Endothelial cell (in vitro differentiated cells): ENCODE measurements at places on chromosomes 4 and X. TPM values are rescaled to one million over a fixed set of nuclear protein-coding genes. Genes with fewer than 3 reads are reported as not detected.

Gene PSAPL1
- not detected for total RNA-seq

Gene KLF8
- total RNA-seq: 13.9 TPM

Gene DRP2
- total RNA-seq: 1.6 TPM

Gene CYTL1
- not detected for total RNA-seq

Gene PLAC8
- not detected for total RNA-seq

Gene CRMP1
- 71.2 TPM for total RNA-seq

Gene SMIM31
- total RNA-seq: not detected

Gene MAML3
- 31.0 TPM for total RNA-seq

Gene FAM236C
- total RNA-seq: not detected

Gene FAM13A
- 16.7 TPM for total RNA-seq

Gene HAND2
- total RNA-seq: 1.5 TPM

- no peak for DNase-seq
Observed at GRCh38 chr4:151098979-151099228, 524 bp upstream of the RPS3A start.

GRCh38 chrX:37781814-37782213 is 2.0 kb downstream of the CYBB start:
- DNase-seq: no peak

- no peak for DNase-seq
Observed at GRCh38 chr4:115365185-115365584, 251.8 kb upstream of the NDST4 start.

- DNase-seq: no peak
Observed at GRCh38 chr4:67616478-67616877, 58.0 kb downstream of the STAP1 start.

DNA sequence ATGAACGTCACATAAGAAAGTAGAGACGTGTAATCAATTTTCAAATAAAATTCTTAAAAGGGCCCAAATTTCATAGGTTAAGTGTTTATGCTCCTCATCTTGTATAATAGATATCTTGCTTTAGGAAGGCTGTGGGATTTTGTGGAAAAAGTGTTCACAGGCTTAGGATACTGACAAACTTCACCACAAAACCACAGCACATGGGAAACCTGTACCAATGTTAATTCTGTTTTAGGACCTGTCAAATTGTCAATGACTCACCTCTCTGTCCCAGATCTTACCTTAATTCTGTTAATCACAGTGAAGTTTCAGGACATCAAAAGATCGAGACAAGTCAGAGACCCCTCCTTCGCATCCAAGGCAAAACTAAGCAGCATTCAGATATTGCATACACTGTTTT is 24.2 kb downstream of the FGFBP1 start:
- DNase-seq: no peak

GRCh38 chrX:153463556-153463955 is 6.8 kb downstream of the HAUS7 start:
- DNase-seq: no peak

DNA sequence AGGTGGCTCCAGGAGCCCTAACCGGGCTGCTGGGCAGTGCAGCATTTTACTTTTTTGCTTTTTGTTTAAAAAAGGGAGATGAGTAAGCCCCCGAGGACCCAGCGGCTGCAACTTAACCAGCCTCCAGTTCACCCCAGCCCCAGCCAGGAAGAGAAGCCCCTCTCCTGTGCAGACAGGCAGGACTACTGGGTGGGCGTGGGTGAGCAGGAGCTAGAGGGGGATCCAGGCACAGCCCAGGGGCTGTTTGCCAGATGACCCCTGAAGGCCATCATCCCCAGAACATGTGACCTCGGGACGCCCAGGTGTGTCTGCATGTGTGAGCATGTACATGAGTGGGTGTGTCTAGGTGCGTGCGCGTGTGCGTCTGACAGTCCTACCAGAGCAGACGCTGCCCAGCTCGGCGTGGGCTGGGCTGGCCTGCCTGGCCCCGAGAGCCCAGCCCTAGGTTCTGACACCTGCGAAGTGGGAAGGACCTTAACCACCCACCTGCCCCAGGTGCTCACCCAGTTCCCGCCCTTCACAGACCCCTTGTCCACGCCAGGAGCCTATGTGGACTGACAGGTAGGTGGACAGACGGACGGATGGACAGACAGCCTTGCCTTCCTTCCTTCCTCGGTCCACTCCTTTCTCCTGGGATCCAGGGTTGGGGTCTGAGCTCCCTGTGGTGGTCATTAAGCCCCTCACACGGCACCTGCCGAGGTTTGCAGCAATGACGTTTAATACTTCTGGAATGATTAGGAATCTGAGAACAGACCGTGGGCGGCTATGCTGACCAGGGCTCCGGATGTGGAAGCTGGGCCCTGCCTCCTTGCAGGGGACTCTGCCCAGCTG is 7.8 kb upstream of the HAUS3 start:
- no peak for DNase-seq

DNA sequence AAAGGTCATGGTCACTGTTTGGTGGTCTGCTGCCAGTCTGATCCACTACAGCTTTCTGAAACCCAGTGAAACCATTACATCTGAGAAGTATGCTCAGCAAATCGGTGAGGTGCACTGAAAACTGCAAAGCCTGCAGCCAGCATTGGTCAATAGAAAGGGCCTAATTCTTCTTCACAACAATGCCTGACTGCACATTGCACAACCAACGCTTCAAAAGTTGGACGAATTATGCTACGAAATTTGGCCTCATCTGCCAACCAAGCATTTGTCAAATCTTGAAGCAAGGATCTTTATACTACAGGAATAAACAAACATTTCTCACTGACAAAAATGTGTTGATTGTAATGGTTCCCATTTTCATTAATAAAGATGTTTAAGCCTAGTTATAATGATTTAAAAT is 90.4 kb downstream of the EIF4E start:
- DNase-seq: no peak

DNA sequence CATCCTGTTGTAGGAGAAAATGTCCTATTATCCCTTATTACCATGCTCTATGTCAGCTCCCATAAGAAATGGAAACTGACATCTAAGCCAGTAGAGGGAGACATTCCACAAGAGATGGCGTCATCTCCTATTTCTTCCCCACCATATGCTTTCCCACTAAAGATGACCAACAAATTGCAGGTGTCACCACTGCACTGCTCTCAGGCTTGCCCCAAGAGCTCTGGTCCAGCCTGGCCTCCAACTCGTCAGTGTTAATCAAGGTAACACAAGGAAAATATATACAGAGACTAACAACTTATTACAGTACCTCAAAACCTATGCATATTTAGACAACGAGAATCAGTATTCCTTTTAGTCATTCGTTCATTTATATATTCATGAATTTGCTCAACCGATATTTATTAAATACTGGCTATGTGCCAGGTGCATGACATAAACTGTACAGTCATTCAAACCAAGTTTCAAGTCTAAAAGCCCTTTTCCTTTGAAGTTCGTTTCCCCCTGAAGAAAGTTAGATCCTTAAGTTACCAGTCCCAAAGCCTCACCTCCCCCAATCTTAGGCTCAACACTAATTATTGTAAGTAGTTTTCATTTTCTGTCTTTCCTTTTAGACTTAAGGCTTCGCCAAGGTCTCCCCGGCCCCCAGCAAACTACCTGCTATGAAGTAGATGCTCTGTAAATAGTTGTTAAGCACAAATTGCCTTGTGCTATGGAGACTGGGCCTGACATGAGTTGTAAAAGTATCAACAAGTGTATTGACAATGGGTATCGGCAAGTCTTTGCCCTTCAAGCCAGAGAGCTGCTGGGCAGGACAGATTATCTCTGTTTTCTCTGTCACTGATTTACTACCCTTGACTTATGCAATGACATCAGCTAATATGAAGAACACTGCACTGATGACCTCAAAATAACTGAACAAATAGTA is 3.1 kb upstream of the FGB start:
- peak; percentile 43 for DNase-seq

GRCh38 chr4:46211406-46211805 is 87.6 kb upstream of the GABRG1 start:
- no peak for DNase-seq

GRCh38 chr4:177393236-177393635 is 49.0 kb downstream of the AGA start:
- no peak for DNase-seq

GRCh38 chr4:39362827-39363226 is 3.3 kb downstream of the RFC1 start:
- no peak for DNase-seq

DNA sequence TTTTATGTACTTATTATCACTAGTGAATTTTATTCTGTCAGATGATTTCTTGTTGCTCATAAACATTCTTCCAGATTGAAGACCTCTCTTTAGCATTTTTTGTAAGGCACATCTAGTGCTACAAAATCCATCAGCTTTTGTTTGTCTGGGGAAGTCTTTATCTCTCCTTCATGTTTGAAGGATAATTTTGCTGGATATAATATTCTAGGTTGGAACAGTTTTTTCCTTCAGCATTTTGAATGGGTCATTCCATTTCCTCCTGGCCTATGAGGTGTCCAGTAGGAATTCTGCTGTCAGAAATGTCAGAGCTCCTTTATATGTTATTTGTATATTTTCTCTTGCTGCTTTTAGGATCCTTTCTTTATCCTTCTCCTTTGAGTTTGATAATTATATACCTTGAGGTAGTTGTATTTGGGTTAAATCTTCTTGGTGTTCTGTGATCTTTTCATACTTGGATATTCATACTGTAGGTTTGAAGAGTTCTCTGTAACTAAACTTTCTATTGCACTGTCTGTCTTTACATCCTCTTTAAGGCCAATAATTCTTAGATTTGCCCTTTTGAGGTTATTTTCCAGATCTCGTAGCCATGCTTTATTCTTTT is 58.3 kb downstream of the PTPN13 start:
- DNase-seq: no peak

DNA sequence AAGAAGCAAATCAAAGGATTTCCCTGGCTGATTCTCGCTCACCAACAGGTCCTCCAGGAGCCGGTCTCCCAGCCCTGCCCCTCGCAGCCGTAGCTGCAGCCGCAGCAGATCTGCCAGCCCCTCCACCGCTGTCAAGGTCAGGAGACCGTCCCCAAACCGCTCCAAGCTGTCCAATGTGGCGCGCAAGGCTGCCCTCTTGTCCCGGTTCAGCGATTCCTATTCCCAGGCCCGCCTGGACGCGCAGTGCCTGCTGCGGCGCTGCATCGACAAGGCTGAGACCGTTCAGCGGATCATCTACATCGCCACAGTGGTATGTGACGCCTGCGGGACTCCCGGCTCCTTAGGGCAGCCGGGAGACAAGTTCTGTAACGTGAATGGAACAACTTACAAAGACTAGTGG is 25.6 kb downstream of the SPATA18 start:
- peak; percentile 19 for DNase-seq

- no peak for DNase-seq
Observed at GRCh38 chr4:112563431-112564200, 47.6 kb upstream of the NEUROG2 start.

- no peak for DNase-seq
Observed at GRCh38 chr4:147244786-147245185, 236.1 kb upstream of the EDNRA start.

- DNase-seq: no peak
Observed at GRCh38 chrX:83004012-83004411, 504.1 kb upstream of the POU3F4 start.
